Hematopoietic multipotent progenitor cell treated with erythropoietin and hydrocortisone succinate and interleukin-3 and kit ligand, for 6 days (in vitro differentiated cells): ENCODE measurements at places on chromosomes 13 and 19.

- DNase-seq, result no peak
Observed at GRCh38 chr13:91355826-91356710, 8.6 kb downstream of the MIR17HG start.

GRCh38 chr13:110850840-110851239, 64.0 kb downstream of the ANKRD10 start:
- no peak for DNase-seq

- DNase-seq, result peak; percentile 73
Observed at GRCh38 chr13:23695711-23696464, 125.7 kb downstream of the TNFRSF19 start.

- no peak for DNase-seq
Observed at GRCh38 chr19:10887616-10888367, 16.4 kb downstream of the CARM1 start.

DNA sequence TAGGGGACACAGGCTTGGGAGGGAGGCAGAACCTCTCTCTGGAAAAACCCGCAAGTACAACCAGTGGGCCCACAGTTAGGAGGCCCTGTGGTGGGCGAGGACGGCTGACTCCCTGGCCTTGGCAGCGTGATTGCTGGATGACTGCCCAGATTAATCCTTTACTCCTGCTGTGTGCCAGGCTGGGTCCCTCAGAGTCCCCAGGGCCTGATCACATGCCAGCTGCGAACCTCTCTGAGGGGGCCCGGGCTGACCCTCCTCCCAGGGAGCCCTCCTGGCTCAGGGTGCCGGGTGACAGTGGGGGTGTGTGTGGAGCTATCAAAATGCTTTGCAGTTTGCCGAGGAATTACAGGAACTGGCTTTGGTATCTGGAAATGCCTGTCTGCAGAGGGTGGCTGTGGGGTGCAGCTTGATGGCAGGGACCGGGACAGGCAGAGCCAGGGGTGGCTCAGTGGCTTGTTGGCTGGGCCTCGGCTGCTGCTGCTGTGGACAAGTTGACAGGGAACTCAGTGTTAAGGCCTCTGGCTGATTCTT, 48.9 kb downstream of the DNM2 start:
- no peak for DNase-seq
